Renal pelvis (tissue), 12 donors: ENCODE measurements at places on chromosomes 7 and 10. TPM values are rescaled to one million over a fixed set of nuclear protein-coding genes. Genes with fewer than 3 reads are reported as not detected.
A peak's percentile ranks its signal among the peaks of the same experiment; 100 is the strongest.

- no peak for DNase-seq
Observed at GRCh38 chr7:66826649-66827048, 86.1 kb downstream of the RABGEF1 start.

- no peak for DNase-seq
Observed at GRCh38 chr7:145082366-145083161, 246.7 kb upstream of the TPK1 start.

GRCh38 chr7:36301914-36302771, 87.5 kb upstream of the ANLN start:
- no peak for DNase-seq

DNA sequence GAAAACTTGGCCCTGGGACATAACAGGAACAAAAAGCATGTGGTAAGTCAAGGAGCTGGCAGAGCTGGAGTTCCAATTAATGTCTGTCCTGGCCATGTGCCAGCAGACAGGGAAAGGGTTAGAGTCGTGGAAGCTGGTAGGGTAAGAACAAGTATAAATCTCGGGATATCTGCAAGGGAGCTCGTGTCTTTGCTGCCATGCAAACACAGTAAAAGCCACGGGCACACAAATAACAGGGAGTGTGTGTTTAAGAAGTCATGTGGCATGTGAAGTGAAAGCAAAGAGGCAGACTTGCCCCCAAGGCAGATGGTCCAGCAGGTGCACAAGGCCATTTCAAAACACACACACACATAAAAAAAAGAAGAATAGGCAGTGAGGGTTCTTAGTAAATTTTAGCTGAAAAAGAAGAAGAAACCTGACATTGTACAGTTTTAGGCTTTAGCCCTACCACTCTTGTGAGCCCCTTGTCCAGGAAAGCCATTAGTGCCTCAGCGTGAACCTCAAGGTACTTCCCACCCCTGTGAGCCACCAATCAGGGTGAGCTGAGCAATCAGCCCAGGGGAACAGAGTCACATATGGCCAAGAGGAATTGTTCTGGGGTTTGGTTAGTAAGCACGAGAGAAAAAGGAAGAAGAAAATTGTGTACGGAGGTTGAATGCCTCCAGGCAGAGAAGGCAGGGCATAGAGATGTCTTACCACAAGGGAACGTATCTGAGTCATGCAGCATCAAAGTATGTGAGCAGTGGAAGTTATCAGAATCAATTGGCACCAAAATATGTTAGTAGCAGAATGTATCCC, 32.8 kb upstream of the ARHGAP12 start:
- no peak for DNase-seq

DNA sequence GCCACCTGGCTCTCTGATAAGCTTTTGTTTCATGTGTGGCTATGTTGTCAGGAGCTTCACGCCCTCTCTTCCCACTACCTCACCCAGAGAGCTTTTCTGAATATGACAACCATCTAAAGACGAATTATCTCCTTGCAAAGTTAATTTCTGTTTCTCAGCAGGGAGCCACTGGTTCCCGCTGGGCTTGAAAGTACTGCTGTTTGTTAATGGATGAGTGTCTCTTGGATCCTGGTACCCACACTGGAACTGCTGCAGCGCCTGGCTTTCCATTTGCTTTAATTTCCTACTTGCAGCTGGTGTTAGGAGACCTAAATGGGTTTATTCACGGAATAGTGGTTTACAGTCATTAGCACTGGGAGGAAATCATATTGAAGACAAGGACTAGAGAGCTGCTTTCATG, 267.9 kb upstream of the LRGUK start:
- DNase-seq = no peak

- DNase-seq = no peak
Observed at GRCh38 chr7:70779321-70779720, 352.6 kb upstream of the GALNT17 start.

GRCh38 chr10:58754469-58755339, 242.0 kb downstream of the BICC1 start:
- no peak for DNase-seq

GRCh38 chr10:37975401-37975991, 951 bp downstream of the ZNF25 start:
- DNase-seq = peak; percentile 20

- DNase-seq = no peak
Observed at GRCh38 chr7:15197042-15197977, 294.8 kb upstream of the DGKB start.

DNA sequence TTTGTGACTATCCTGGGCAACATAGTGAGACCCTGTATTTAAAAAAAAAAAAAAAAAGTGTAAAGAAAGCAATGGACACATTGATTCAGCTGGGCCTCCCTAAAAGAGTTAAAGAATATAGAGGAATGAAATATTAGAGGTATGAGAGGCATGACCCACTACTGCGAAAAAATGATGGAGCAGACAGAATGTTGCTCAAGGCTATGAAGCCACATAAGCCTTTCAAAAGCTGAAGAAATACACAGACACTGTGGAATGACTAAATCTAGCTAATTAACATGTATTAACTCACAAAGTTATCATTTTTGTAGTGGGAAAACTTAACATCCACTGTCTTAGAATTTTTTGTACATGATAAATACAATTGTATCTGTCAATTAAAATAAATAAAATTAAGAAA, 107.3 kb downstream of the HGF start:
- DNase-seq = no peak

DNA sequence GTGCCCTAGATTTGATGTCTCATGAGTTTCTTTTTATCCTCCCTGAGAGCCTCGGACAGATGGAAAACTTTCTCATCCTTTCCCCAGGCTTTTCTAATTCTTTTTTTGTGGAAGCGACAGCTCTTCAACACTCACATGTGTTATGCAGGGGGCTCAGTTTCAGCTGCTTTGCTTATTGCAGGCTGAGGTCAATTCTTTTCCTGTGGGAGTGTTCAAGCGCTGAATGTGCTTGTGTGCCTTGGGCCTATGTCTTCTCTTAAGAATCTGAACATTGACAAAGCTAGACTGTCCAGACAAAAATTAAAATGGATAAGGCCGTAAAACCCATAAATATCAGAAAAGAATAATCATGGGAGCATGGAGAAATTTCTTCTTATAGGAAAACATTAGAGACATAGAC, 125.2 kb upstream of the STEAP4 start:
- peak; percentile 22 for DNase-seq

- peak; percentile 35 for DNase-seq
Observed at GRCh38 chr10:91410638-91411371, 661 bp downstream of the HECTD2 start.

DNA sequence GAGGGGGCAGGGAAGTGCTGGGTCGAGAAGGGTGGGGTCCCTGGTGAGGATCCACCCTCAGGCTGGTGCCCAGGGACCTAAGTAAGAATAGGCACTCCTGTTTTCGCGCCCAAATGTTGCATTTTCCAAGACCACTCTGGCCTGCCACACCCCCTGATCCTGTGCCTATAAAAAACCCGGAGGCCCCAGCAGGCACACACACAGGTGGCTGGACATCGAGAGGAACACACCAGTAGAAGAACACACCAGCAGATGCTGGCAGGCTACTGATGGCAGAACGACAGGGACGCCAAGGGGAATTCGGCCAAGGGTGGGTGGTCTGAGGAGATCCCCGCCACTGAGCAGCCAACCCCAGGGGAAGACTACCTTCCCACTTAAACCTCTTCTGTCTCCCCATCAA, 633.9 kb upstream of the POT1 start:
- DNase-seq = no peak

GRCh38 chr10:133357285-133358161, at the start of gene FUOM:
Gene FUOM, minus strand, starts transcription at chr10:133358019. Its CDS starts 12 bp downstream, at chr10:133358007.
- DNase-seq = peak; percentile 87

DNA sequence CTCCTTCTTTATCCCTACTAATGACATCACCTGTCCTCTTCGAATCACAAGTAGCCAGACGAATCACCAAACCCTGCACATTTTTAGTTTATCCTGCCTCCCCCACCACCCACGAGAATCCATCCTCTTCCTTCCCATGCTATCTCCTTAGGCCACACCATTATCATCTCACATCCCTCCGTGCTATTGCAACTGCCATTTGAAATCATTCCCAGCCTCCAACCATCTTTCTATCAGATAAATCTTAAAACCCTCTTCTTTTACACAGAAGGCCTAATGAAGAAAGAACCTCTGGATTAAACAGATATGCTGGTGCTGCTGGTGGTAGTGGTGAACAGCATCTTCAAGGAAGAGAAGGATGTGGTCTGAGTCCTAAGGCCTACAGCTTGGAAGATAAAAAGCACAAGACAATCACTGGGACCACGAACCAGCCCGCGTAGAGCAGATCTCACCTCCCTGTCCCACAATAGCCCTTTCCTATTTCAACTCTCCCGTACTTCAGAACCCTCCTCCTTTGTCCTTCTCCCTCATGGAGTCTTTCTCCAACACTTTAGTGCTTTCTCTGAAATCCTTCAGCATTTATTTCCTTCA, 403.1 kb downstream of the SFMBT2 start:
- DNase-seq = no peak

DNA sequence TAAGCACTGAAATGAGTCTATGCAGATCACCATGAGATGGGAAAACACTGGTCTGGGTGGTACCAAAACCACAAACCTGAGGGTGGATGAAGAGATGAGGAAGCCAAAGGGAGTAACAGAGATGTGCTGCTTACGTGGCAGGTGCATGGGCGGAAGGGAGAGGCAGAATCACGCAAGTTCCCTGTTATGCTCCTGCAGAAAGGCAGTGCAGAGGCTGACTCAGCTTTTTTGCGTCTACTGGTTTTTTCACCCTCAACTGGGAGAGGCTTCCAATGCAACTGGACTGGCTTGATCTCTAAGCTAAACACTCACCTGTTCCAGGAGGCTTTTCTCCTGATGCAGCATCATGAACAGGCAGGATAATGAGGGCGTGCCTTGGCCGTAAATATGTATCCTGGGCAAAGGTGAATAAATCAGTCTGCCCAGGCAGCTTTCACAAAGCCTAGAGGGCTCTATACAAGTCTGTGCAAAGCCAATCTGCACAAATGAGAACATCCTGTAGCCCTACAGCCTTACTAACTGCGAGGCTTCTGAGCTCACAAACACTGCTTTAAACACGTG, 95.4 kb upstream of the AFAP1L2 start:
- DNase-seq = no peak

- no peak for DNase-seq
Observed at GRCh38 chr10:68424454-68425014, 17.5 kb upstream of the RUFY2 start.

GRCh38 chr7:47654672-47655298, 72.9 kb upstream of the TNS3 start:
- no peak for DNase-seq

GRCh38 chr7:39606352-39606751, 17.0 kb upstream of the RALA start:
- DNase-seq = no peak

- no peak for DNase-seq
Observed at GRCh38 chr7:37367010-37367409, 81.7 kb downstream of the ELMO1 start.

GRCh38 chr7:112510001-112510742, 29.4 kb downstream of the LSMEM1 start:
- DNase-seq = no peak

DNA sequence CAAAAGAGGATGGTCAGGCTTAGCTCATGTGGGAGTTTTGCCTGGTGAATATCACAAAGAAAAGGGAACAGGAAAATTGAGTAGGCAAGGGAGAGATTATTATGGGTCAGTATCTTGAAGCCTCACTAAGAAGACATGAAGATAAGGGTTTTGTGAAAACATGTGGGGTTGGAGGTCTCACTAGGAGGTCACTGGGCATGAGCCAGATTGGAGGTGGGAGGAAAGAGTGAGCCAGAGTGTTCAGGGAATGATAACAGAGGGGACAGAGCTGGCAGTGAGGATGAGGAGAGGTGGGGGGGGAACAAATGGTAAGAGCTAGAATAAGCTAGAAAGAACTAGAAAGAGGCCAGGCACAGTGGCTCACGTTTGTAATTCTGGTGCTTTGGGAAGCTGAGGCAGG, 374.3 kb downstream of the GRID1 start:
- no peak for DNase-seq

- DNase-seq = no peak
Observed at GRCh38 chr7:111855842-111856227, 293.5 kb upstream of the IMMP2L start.

- DNase-seq = no peak
Observed at GRCh38 chr10:15591937-15592336, 127.8 kb downstream of the ITGA8 start.

DNA sequence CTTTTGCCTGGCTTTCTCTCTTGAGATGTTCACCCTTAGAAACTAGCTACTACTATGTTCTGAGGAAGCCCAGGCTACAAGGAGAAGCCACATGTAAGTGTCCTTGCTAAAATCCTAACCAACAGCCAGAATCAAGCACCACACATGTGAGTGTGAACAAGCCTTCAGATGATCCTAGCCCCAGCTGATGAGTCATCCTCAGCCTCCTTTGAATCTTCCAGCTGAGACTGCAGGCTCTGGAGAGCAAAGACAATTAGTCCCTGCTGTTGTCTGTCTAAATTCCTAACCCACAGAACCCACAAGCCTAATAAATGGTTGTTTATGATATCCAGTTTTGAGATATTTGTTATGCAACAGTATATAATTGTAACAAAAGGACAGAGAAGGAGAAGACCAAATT, 92.8 kb upstream of the TAC1 start:
- DNase-seq = no peak

Gene SKIDA1
- 13.6 TPM for polyA plus RNA-seq

Gene SPDYE5
- 5.7 TPM for polyA plus RNA-seq

Gene MYO1G
- polyA plus RNA-seq = 0.62 TPM

Gene ANKRD7
- polyA plus RNA-seq = 3.4 TPM

Gene JAZF1
- polyA plus RNA-seq = 9.9 TPM

Gene MORN4
- polyA plus RNA-seq = 21.7 TPM

Gene CDC14C
- polyA plus RNA-seq = 0.04 TPM

Gene MEPCE
- 63.4 TPM for polyA plus RNA-seq

Gene TMEM176A
- polyA plus RNA-seq = 96.2 TPM

Gene EBF3
- polyA plus RNA-seq = 2.0 TPM

Gene GIMAP6
- 14.0 TPM for polyA plus RNA-seq

Gene GBX1
- polyA plus RNA-seq = 0.28 TPM

Gene RBM20
- 8.1 TPM for polyA plus RNA-seq

Gene HTR7
- polyA plus RNA-seq = 0.33 TPM

Gene TFR2
- 0.80 TPM for polyA plus RNA-seq
